ENCODE measurements at places on chromosomes 7 and 10.

DNA sequence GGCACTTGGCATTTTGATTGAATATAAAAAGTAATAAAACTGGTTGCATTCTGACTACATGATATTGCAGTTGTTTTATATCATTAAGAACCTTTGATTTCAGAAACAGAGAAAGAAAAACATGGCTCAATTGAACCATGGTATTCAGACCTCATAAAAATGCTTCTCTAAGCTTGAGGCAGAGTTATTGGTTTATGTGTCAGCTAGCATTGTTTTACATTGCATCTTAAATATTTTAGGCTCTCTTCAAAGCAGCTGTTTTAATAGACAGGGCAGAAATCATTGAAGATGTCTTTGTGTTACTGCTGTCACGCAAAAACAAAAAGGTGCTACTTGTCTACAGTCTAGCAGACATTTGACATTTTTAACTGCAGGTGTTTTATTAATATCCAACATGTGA lies 299.2 kb downstream of the EXOC4 start:
- no peak for DNase-seq
- H3K4me1 ChIP-seq: no peaks in the 10 kb centered on the region
- peaks cover 2% of the 10 kb centered on the region for H3K36me3 ChIP-seq
- no peaks in the 10 kb centered on the region for H3K27me3 ChIP-seq
- H3K4me3 ChIP-seq: no peak overlapping the region
- H3K27ac ChIP-seq: no peak overlapping the region

DNA sequence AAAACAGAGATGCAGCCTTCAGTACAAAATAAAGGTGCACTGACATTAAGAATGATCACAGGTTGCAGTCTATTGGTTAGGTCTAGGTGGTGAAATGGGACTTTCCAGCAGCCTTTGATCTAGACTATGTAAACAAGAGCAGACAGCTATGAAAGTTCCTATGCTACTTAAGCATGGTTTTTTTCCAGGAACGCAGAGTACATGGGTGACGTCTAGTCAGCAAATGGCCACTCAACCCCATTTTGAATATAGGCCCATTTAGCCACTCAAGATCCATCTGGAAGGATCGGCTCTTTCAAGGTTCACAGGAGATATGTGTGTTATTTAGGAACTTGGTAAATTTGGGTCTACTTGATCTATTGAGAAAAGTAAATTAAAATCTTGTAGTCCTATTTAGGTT lies 1424.6 kb upstream of the LRRTM3 start:
- H3K27me3 ChIP-seq: no peaks in the 10 kb centered on the region
- no peak for DNase-seq
- H3K4me3 ChIP-seq: no peak overlapping the region
- no peaks in the 10 kb centered on the region for H3K36me3 ChIP-seq
- H3K4me1 ChIP-seq: no peaks in the 10 kb centered on the region
- H3K27ac ChIP-seq: no peak overlapping the region

GRCh38 chr7:18455606-18456005 lies 39.9 kb upstream of the HDAC9 start:
- no peak overlapping the region for H3K4me3 ChIP-seq
- DNase-seq: no peak
- no peaks in the 10 kb centered on the region for H3K27me3 ChIP-seq

DNA sequence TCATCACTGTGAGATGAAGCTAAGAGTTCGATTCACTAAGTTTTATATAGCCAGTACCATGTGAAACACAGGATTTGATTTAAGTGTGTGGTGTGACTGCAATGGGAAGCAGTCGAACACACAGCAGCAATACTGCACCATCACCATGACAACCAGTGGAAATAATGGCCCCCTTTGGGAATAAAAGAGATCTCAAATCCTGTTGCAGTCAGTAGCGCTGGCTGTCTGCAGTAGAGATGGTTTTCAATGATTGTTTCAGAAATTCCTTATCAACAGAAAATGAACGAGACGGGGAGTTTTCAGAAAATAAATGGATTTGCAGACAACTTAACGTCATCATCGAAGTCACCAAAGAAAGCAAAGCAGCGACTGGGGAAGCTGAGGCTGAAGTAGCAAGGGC lies 91.0 kb downstream of the PTPRE start:
- no peaks in the 10 kb centered on the region for H3K36me3 ChIP-seq
- peaks cover 7% of the 10 kb centered on the region for H3K4me1 ChIP-seq
- H3K27ac ChIP-seq: no peak overlapping the region
- H3K27me3 ChIP-seq: peaks cover 32% of the 10 kb centered on the region

DNA sequence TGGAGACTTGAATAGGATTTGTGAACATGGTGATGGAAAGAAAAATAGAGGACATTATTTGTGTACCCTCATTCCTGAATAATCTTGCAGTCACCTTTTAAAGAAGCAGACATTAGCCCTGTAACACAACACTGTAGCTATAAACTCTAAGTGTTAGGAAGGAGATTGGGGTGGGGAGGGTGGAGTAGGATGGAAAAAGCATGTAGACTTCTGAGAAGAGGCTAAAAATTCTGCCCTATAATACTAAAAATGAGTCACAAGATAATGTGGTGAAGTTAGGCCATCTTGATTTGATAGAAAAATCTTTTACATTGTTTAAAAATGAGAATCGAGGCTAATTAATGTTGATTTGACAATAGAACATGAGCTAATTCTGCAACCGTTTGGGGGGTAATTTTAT lies 128.8 kb downstream of the LCOR start:
- H3K27ac ChIP-seq: no peak overlapping the region
- H3K36me3 ChIP-seq: peaks cover 8% of the 10 kb centered on the region
- H3K27me3 ChIP-seq: no peaks in the 10 kb centered on the region
- no peak for DNase-seq

GRCh38 chr10:131569851-131570715 lies 258.6 kb upstream of the TCERG1L start:
- peaks cover 7% of the 10 kb centered on the region for H3K27me3 ChIP-seq
- no peak for DNase-seq
- no peak overlapping the region for H3K4me3 ChIP-seq

DNA sequence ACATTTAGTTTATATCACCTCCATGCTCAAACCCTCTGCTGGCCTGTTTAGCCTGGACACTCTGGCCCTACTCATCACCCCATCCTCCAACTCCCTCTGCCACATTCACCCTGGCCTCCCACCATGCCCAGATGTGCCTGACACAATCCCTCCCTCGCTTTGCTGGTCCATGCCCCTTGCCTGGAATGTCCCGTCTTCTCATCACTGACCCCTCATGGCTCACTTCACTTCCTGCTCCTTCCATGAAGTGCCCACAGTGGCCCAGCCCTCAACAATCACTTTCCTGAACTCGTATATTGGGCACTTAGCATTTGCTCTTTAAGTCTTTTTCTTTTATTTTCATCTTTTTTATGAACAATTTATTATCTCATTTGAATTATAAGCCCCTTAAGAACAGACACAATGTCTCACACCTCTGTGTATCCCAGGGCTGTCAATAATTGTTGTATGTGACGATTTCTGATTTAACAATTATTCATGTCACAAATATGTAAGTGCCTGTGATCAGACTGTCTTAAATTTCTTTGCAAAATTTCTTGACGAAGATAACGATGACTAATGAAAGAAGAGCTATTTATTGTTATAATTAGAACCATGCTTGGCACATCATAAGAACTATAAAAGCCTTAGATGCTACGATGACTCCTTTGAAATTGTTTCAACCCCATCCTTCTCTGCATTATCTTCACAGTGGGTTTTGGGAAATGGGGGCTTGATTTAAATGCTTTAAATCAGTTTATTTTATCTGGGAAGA lies 209.9 kb upstream of the YAE1 start:
- no peak for DNase-seq
- peaks cover 3% of the 10 kb centered on the region for H3K4me1 ChIP-seq
- H3K36me3 ChIP-seq: no peaks in the 10 kb centered on the region
- no peak overlapping the region for H3K4me3 ChIP-seq
- H3K27me3 ChIP-seq: no peaks in the 10 kb centered on the region

DNA sequence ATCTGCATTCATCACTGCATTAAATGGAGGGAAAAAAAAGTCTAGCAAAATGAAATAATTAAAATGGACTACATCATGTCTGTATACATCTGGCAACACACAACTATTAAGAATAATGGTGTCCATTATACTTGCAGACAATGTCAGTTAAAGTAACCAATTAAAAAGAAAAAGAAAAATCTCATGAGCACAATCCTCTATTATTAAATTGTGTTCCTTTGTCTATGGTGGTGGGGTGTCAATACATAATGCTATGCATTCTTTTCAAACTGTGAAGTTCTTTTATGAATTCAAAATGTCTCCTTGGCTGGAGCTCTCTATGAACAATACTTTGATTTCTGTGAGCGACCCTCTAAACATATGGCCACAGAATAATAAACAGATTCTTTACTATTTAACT lies 63.5 kb downstream of the NRP1 start:
- peaks cover 21% of the 10 kb centered on the region for H3K27me3 ChIP-seq
- no peak overlapping the region for H3K27ac ChIP-seq

DNA sequence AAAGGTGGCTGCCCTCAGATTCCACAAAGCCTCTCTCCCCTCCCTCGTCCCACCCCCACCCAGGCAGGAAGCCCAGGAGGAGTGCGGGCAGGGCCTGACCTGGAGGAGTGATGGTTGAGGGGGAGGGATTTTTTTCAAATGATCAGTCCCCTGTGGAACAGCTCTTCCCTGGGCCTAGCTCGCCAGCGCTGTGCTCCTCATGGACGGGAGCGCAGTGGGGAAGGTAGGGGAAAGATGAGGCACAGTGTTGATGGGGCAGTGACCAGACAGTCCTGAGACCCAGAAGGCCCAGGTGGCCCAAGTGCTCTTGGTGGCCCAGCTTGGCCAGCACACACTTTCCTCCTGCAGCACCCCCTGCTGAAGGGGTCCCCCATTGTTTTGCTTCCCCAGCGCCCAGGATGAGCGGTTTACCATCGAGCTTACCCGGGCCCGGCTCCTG lies 8.5 kb downstream of the SAP25 start:
- no peaks in the 10 kb centered on the region for H3K27me3 ChIP-seq
- H3K27ac ChIP-seq: no peak overlapping the region
- peaks cover 24% of the 10 kb centered on the region for H3K4me1 ChIP-seq
- no peak overlapping the region for H3K4me3 ChIP-seq
- DNase-seq: no peak

- H3K27ac ChIP-seq: peak overlapping the region; percentile 42
- peaks cover 34% of the 10 kb centered on the region for H3K36me3 ChIP-seq
- no peaks in the 10 kb centered on the region for H3K27me3 ChIP-seq
- H3K4me3 ChIP-seq: no peak overlapping the region
- DNase-seq: no peak
Observed at GRCh38 chr10:112531421-112531820, 84.4 kb downstream of the VTI1A start.

GRCh38 chr7:19107356-19108146 lies 9.9 kb downstream of the TWIST1 start:
- H3K4me3 ChIP-seq: no peak overlapping the region
- H3K36me3 ChIP-seq: peaks cover 1% of the 10 kb centered on the region
- H3K27me3 ChIP-seq: peaks cover 99% of the 10 kb centered on the region
- H3K4me1 ChIP-seq: peaks cover 5% of the 10 kb centered on the region
- DNase-seq: no peak

GRCh38 chr7:11848251-11848650 lies 16.3 kb upstream of the THSD7A start:
- peaks cover 3% of the 10 kb centered on the region for H3K27me3 ChIP-seq
- H3K4me1 ChIP-seq: no peaks in the 10 kb centered on the region
- no peaks in the 10 kb centered on the region for H3K36me3 ChIP-seq
- DNase-seq: no peak

DNA sequence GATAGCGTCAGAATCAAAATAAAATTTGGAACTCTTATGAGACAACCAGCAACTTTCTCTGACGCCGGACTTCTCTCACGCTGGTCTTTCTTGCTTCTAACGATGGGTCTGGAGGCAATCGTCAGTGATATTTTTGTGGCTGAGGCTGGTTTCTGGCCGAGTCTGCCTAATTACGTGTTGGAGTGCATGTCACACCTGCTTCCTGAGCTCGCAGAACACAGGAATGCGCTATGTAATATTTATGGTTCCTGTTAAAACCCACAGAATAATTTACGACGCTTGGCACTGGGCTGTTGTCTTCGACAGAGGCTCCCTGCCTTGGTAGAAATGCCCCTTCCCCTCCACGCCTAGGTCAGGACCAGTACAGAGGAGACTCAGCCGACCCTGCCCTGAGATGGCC lies 64.9 kb downstream of the NPTX2 start:
- DNase-seq: no peak
- H3K4me3 ChIP-seq: no peak overlapping the region
- H3K4me1 ChIP-seq: peaks cover 3% of the 10 kb centered on the region
- no peak overlapping the region for H3K27ac ChIP-seq
- H3K27me3 ChIP-seq: peaks cover 27% of the 10 kb centered on the region

DNA sequence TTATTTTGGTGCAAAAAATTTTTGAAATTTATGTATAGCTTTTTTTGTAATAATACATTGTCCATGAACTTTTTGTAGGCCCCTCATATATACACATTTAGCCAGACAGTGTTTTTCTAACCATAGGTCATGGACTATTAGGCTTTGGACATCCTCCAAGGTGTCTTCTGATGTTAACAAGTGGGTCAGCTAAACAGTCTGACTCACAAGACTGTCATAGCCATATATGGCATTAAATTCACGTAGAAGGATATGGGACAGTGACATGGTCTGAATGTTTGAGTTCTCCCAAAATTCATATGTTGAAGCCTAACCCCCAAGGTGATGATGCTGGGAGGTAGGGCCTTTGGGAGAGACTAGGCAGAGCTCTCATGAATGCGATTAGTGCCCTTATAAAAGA lies 14.0 kb upstream of the NUB1 start:
- no peaks in the 10 kb centered on the region for H3K27me3 ChIP-seq
- H3K27ac ChIP-seq: no peak overlapping the region
- no peak overlapping the region for H3K4me3 ChIP-seq
- no peak for DNase-seq
- no peaks in the 10 kb centered on the region for H3K36me3 ChIP-seq
